ENCODE measurements at places on chromosomes 13 and 19.
A peak's percentile ranks its signal among the peaks of the same experiment; 100 is the strongest.

DNA sequence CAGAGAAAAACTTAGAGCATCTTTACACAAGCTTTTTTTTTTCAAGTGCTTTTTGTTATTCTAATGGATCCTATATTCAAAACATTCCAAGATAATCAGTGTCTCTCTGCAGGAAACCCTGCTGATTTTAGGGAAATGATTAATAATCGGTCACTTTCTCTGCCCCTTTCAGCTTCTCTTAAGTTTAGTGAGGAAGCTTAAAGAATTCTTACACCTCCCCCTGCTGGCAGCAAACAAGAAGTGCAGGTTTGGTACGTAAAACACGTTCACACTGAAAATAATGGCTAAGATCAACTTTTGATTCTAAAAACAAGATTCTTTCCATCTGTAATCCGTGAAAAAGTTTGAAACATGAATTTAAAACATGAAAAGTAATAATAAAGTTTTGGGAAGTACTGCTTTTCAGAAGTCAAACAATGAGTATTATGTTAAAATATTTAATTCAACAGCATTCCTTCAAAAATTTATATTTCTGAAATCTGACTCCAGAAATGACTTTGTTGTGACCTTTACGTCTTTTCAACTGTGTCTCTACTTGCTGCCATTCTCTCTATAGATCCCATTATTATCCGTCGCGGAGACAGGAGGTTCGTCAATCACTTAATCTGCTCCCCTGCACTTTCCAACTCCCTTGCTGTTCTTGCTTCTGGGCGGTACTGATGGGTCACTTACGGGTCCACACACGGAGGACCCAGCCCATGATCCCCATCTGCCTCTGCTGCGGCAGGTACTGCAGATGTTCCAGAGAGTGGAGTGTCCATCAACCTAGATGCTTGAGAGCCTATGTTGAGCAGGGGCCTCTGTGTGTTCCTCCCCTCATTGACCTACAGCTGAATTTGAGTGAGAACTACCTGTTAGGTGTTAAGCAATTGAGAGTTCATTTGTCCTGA is 203.1 kb upstream of the EDNRB start:
- peak; percentile 10 for DNase-seq

DNA sequence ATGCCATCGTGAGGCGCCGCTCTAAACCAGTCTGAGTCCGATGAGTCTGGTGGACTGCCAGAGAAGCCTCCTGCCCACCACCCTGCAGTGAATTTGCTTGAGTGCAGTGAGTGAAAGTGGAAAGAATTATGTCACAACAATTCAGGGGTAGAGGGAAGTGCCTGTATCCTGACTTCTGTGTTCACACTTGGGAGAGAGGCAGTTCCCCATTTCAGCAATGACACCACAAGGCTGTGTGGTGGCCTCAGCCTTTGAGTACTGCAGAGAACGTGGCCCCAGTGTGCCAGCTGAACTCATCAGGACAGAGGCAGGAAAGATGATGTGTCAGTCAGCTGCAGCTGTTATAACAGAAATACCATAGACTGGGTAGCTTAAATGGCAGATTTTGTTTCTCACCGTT is 155.6 kb downstream of the COG6 start:
- DNase-seq = no peak

GRCh38 chr13:95382411-95382810 is 81.2 kb upstream of the ABCC4 start:
- no peak for DNase-seq

DNA sequence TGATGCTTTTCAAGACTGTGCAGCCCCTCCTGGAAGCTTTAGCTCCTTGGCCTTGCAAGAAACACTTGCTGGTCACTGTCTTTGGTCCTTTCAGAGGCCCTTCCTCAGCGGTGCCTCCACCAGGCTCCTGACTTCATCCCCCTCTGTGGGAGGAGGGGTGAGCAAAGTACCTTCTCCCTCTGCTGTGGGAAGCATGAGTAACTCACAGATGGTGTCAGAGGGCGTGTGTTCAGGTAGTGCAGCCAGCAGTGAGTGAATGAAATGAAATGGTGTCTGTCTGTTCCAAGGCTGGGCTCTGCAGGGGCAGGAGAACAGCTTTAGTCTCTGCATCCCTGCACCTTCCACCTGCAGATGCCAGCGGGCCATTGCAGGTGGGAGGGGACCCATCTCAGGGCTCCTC is 102.9 kb downstream of the SHISA2 start:
- DNase-seq = no peak

GRCh38 chr13:22161871-22162270 is 491.0 kb downstream of the FGF9 start:
- DNase-seq = no peak

GRCh38 chr13:76822698-76823267 is 63.4 kb downstream of the KCTD12 start:
- no peak for DNase-seq

DNA sequence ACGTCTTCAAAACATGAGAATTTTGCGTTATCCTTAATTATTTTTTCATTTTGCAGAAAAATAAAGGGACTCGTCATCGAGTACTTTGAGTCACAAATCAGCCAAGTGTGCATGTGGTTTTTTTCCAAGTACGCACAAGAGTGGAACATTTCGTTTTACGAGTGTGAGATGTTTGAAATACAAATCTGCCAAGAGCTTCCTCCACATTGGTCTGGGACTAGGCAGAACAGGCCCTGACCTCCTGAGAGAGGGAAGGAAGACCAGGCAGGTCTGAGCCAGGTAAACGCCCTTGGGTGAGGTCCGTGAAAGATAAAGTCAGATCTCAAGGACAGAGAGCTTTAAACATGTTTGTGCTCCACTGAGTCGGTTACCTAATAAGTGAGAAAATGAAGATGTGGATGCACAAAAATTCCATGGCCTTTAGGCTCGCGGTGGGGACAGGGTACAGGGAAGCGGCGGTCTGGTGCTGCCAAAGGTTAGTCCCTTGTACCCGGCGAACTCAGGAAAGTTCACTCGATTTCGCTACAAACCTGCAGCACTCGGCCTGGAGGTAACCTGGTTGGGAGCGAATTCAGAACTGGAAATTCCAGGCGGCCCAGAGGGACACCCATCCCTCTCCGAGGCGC is 473 bp upstream of the ITM2B start:
- peak; percentile 5 for DNase-seq

- DNase-seq = peak; percentile 81
Observed at GRCh38 chr19:4066682-4067395, at the start of gene ZBTB7A. Gene ZBTB7A (minus strand): TSS chr19:4066899. CDS start chr19:4055232, 11,667 bp downstream.
